ENCODE measurements at places on chromosomes 13 and 19.

DNA sequence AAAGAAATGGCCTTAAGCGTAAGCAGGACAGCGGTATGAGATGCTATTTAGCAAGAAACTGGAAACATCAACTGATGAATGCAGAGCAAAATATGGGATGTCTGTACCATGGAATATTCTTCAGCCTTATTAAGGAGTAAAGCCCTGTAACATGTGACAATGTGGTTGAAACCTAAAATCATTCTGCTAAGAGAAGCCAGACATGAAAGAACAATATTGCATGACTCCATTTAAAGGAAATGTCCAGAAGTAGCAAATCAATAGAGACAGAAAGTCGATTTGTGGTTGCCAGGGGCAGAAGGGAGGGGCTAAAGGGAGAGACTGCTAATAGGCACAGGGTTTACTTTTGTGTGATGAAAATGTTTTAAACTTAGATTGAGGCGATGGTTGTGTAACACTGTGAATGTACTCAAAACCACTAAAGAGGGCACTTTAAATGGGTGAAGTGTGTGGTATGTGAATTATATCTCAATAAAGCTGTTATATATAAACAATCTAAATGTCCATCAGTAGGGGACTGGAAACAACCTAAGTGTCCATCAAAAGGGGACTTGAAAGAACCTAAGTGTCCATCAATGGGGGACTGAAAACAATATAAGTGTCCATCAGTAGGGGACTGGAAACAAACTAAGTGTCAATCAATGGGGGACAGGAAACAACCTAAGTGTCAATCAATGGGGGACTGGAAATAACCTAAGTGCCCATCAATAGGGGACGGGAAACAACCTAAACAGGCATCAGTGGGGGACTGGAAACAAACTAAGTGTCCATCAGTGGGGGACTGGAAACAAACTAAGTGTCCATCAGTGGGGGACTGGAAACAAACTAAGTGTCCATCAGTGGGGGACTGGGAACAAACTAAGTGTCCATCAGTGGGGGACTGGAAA is 45.4 kb downstream of the CCL25 start:
- no peak for DNase-seq

DNA sequence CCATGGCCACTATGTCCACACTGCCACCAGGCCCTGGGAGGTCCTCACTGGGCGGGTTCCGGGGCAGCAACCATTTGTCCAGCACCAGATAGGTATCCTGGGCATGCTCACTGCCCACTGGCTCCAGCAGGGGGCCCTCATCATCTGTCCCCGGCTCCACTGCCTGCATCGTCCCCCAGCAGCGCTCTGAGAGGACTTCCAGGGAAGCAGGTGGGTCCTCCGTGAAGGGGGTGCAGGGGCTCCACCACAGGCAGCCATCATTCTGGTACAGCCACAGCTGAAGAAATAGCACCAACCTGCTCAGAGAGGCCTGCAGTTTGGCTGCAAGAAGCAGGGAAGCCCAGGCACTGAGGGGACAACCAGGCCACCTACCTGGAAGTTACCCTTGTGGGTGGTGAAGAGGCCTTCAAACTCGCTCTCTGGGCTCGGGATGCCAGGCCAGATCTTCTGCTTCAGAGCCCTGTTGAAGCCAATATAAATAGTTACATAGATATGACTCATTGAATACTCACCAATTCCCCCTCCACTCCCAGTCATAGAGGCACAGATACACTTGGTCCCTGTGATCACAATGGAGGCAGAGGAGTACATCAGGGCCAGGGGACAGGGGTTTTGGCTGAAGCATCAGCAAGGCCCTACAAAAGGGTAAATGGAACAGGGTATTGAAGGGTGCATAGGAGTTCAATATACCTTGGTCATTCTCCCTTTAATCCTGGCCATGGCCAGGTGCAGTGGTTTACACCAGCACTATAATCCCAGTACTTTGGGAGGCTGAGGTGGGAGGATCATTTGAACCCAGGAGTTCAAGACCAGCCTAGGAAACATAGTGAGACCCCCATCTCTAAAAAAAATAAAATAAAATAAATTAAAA is 4.1 kb downstream of the SWSAP1 start:
- DNase-seq = no peak

DNA sequence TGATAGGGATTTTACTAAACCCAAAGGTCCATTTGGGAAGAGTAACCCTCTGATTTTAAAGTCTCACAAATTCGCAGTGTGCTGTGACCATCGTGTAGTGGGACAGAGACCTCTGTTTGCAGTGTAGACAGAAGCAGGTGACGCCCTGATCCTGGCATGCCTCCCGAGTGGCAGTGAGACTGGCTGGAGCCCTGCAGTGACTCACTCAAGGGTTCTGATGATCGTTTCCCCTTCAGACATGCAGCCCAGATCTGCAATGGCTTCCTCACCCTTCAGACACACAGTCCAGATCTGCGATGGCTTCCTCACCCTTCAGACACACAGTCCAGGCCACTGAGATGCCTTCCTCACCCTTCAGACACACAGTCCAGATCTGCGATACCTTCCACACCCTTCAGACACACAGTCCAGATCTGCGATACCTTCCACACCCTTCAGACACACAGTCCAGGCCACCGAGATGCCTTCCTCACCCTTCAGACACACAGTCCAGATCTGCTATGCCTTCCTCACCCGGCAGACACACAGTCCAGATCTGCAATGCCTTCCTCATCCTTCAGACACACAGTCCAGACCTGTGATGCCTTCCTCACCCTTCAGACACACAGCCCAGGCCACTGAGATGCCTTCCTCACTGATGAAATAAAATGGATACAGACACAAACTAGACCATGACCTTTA is 125.2 kb downstream of the ATP11A start:
- DNase-seq = no peak

GRCh38 chr19:33557196-33557595 is 35.6 kb upstream of the PEPD start:
- no peak for DNase-seq

DNA sequence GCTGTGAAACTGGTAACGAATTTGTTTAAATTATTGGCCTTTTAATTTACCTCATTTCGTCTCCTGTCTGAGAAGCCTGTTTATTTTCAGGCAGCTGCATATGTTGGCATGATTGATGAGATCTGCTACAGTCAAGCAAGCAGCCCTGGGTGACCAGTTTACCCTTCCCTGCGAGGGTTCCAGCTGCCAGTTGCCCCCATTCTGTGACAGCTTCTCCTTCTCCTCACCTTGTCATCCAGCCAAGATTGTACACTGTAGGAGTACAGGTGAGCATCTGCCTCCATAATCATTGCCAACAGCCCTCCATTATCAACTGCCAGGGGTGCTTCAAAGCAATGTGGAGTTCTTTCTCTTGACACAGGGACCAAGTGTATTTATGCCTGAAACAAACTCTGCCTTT is 1979.9 kb upstream of the PRR20A start:
- DNase-seq = no peak

GRCh38 chr19:9431475-9431874 is 3.9 kb downstream of the ZNF266 start:
- no peak for DNase-seq

DNA sequence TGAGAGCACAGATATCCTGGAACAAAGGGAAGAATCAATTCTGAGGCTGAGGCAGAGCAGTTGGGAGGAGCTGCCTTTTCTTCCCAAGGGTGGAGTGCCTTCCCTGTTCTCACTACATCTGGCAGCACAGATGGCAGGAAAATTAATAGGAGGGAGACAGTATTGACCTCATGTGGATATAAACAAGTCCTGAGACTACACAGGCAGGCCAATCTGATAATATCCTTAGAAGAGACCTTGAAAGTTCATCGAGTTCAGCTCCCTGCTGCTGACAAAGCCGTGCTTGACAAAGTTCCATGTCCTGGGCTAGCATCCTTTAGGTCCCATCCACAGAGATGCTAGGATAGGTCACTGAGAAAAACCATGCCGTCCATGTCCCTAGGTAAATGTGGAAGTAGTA is 1451.5 kb downstream of the EFNB2 start:
- DNase-seq = no peak

DNA sequence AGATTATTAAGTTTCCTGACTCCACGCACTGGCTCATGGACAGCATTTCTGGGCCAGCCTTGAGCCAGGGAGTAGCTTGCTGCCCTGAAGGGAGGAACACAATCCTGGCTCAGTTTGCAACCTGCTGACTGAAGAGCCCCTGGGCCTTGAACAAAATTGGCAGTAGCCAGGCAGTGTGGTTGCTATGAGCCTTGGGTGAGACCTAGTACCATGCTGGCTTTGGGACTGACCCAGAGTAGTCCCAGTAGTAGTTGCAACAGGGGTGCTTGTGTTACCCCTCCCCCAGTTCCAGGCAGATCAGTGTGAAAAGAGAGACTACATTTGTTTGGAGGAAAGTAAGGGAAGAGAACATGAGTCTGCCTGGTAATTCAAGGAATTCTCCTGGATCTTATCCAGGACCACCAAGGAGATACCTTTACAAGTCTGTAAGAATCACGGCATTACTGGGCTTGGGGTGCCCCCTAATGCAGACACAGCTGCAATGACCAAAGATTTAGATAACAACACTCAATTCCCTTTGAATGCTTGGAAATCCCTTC is 22.0 kb downstream of the ITGBL1 start:
- DNase-seq = no peak

GRCh38 chr13:86877441-86877840 is 793.7 kb upstream of the SLITRK5 start:
- no peak for DNase-seq

DNA sequence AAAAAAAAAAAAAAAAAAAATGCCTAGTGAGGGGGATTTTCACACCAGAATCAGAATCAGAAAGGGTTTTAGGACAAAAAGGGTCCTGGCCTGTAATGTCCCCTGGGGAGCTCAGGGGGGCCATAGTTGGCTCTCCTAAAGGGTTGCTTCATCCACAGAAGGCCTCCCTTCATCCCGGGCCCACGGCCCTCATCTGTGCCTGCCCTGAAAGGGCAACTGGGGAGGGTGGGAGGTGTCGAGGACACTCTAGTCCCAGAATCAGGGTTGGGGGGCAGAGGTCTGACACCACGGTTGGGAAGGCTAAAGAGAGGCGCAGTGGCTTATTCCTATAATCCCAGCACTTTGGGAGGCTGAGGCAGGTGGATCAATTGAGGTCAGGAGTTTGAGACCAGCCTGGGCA is 22.5 kb upstream of the ZNRF4 start:
- DNase-seq = no peak

- DNase-seq = no peak
Measured at GRCh38 chr19:48806518-48806817, 4.4 kb downstream of the BCAT2 start.

DNA sequence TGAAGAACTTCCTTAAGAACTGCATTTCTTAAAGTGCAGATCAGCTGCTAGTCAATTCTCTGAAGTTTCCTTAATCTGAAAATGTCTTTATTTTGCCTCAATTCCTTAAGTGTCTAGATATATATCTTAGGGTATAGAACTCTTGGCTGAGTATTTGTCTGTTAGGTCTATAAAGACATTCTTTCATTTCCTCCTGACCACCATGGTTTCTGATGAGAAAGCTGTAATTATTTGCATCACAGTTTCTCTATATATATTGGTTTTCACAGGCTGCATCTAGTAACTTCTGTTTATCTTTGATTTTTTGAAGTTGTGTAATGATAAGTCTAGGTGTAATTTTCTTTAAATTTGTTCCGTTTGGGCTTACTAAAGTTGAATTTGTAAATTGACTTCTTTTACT is 15.2 kb downstream of the NDFIP2 start:
- no peak for DNase-seq

Measured in GOT3 (cell line).